Right renal cortex interstitium (tissue), 3 donors: ENCODE measurements at places on chromosomes 6 and 20. TPM values are rescaled to one million over a fixed set of nuclear protein-coding genes. Genes with fewer than 3 reads are reported as not detected.

The BHLHE23 gene
- polyA plus RNA-seq: not detected

The RIPOR3 gene
- polyA plus RNA-seq: 6.5 TPM

DNA sequence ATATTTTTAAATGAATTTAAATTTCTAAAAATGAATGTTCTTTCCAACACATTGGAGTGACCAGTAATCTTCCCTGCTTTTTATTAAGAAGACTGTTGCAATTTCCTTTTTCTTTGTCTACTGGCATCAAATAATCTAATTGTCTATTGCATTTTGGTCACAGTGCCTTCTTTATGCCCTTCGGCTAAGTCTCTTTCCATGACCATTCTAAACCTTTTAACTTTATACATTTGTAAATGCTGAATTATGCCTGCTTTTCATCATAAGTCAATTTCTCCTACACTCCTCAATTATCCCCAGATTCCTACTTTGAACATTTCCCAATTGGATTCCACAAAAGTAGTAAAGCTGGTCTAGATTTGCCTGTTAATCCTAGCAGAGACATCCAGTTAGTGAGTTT lies 69.1 kb upstream of the HSF2 start:
- DNase-seq: no peak

DNA sequence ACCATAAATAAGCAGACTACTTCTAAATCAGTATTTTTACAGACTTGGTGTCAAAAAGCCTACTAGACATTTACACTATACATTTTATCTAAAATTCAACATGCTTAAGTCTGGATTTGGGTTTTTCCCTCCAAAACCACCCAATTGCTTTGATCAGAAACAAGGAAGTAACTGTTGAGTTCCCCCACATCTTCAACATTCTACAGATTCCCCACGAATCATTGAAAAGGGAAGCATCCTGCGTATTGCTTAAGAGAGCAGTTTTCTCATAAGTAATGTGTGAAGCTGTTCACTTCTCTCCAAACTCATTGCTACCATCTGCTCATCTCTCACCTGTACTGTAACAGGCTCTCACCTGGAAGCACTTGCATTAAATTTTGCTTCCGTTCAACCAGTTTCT lies 36.4 kb upstream of the RNF144B start:
- no peak for DNase-seq

The C6orf15 gene
- polyA plus RNA-seq: not detected

DNA sequence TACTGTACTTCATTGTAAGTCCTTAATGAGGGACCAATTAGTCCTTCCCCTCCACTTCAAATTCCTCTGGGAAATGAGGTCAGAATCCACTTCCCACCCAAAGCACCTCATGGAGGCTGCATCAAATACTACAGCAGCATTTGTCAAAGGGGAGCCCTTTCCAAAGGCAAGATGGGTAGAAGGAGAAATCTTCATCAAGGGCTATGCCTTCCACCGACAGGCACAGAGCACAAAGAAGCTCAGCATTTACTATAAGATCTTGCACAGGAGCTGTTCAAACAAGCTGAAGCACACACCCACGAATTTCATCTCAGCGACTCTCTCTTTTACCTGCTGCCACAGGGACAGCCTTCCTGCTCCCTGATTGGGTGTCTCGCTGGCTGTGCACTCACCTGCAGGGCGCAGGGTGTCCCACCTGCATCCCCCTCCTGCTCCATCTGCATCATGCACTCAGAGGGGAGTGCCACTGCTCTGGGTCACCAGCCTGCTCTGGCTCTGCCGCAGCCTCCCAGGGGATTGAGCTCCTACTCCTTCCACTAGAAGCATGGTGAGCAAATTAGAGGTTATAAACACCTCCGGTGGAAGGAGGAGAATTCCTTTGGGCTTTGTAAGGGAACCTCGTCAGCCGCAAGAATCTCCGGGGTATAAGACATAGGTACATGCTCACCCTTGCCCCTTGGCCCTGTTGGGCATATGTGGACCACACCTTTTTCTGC lies 164.5 kb downstream of the ATXN1 start:
- DNase-seq: no peak

GRCh38 chr6:2007165-2007564 lies 238.2 kb downstream of the GMDS start:
- DNase-seq: no peak

GRCh38 chr6:151699719-151700118 lies 107.8 kb upstream of the ESR1 start:
- DNase-seq: no peak

The MICB gene
- 1.0 TPM for polyA plus RNA-seq

GRCh38 chr6:56270812-56271441 lies 23.5 kb upstream of the COL21A1 start:
- no peak for DNase-seq

The PCK1 gene
- 10.6 TPM for polyA plus RNA-seq

- no peak for DNase-seq
Measured at GRCh38 chr20:51732096-51732791, 35.9 kb downstream of the ATP9A start.

- DNase-seq: no peak
Measured at GRCh38 chr6:121666814-121667213, 231.4 kb downstream of the GJA1 start.

DNA sequence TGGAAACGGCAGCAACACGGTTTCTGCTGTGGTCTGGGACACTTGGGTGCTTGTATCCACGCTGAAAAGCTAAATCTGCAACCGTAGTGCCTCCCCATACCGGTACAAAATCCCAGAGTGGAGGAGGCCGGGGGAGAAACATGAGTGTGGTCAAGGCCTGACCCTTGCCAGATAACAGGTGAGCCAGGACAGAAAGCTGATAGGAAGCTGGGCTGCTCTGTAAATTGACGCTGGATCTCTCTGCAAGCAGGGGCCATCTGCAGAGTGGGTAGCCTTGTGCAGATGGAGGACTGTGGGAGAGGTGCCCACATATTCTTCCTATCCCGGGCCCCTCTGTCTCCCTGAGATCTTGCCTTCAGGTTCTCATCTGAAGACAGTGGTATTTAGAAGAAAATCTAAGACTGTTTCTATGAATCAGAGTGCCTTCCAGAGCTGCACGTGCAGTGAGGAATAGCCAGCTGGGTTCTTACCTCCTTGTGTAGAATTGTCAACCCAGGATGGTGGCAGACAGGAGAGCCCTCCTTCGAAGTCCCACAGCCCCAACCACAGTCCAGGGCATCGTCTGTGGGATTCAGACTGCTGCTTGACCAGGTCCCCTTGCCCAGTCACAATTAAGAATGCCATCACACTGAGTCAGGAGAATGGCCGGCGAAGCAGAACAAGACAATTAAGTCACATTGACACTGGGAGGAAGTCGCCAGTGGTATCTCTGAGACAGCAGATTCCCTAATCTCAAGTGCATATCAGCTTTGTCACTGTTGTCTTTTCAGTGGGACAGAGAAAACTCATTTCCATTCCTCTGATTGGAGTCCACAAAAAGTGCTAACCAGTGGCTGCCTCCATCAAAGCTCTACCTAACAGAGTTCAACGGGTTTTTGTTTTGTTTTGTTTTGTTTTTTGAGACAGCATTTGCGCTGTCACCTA lies 100.0 kb upstream of the RIPOR2 start:
- no peak for DNase-seq

The FAM209B gene
- not detected for polyA plus RNA-seq

DNA sequence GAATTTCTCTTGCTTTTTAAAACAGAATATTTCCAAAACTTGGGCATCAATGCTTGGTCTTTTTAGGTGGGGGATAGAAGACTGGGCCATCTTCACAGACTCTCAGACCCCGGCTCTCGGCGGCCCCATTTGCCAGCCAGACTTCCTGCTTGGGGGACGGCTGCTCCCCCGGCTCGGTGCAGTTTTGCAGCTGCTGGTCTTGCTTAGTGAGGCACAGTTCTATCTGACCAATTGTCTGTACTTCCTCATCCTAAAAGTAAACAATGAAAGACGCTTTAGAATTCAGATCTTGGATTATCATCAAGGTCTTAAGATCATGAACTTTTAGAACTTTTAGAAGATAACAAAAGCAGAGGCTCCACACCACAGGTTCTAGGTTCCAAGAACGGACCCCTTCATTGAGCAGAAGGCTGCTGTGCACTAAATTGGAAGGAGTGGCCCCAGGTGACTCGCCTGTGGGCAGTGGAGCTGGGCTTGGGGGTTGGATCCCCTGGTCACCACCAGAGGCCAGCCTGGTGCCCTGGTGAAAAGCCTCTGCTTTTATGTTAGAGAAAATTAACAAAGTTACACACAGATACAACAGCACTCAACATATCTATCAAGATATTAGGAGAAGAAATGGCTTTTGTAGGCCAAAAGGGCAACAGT lies 26.7 kb downstream of the RNASET2 start:
- DNase-seq: no peak
